ENCODE measurements at places on chromosomes 3 and 15.

DNA sequence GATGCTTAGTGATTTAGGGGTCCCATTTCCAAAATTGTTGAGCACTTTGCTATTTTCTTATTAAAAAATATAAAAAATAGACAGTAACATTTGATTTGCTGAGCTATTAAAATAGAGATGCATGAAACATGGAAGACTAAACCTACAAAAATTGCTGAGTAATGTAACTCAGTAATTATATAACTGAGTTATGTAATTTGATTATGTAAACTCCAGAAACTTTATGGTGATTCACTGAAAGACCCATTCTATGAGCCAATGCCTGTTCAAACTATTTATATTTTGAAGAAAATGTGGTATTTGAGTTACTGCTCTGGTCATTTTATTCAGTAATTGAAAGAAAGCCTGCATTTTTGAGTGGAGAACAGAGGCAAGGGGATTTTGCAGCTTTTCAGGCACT, 1221.5 kb upstream of the ALCAM start:
- DNase-seq: no peak

DNA sequence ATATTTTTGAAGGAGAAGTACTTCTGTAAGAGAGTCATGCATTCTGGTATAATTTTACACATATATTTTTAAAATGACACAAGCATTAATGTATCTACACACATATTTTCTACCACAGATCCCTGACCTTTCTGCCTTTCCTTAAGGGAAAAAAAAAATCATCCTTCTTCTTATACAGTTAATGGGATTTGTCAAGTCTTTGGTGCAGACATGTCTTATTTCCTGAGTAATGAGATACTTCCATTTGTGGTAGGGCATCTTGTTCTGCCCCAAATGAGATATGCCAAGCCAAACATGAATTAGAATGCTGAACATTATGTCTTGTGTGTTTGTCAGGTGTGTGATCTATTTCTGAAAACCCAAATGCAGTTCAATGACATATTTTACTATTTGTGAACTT, 329.9 kb downstream of the RBMS3 start:
- no peak for DNase-seq

DNA sequence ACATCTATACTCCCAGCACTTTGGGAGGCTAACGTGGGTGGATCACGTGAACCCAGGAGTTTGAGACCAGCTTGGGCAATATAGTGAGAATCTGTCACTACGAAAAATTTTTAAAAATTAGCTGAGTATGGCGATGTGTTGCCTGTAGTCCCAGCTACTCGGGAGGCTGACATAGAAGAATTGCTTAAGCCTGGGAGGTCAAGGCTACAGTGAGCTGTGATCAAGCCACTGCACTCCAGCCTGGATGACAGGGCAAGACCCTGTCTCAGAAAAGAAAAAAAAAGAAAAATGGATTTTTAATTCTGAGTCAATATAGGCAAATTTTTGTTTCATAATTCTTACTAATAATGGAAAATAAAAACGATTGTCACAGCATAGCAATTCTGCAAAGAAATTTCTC, 13.3 kb downstream of the C3orf49 start:
- DNase-seq: no peak

DNA sequence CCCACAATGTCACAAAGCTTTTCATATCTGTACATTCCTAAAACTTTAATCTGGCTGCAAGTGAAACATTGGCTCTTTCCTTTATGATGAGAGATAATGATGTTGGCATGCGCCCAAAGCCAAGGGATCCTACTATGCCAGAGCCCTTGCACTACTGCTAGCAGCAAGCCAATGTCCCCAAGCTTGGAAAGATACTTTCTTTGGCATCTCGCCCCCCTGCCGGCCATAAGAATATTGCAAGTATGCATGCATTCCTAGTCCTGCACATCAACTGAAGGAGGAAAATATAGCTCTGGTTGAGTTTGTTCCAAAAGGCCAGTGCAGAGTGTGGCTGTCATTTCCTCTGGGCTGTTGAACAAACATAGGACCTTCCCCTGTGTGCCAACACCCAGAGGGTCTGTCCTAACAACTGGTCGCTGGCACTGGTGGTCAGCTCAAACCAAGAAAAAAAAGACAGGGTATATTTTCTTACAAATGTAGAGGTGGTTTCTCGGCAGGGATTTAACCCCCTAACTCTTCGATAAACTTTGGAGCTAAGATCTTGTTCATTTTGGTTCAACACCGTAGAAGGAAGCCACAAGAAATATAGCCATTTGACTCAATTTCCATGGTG, 120.9 kb upstream of the ZBED2 start:
- peak; percentile 50 for DNase-seq

DNA sequence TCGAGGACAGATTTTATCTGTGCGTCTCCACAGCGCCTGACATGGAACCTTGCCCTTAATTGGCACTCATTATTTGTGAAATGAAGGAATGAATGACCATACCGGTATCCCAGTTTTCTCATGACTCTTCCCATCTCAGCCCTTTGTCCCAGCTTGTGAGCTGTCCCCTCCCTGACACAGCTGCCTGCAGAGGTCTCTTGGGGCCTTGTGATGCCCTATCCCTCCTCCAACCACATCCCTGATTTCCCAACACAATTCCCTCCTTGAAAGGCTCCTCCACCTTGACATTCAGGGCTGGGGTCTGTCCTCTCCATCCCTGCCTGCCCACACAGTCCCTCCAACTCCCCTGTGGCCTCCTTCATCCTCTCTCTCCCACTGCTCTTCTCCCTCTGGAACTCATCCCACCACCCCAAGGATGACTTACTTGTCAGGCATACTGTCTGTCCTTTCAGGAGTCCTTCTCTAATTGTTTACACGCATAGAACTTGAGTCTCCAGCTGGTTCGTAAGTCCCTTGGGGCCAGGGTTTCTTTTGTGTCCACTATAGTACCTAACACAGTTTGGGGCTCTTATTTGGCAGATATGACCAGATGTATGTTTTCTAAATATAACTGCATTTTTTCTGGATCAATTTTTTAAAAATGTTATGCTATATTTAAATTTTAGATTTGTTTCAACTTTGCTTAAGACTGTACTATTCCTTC, 35.6 kb upstream of the FILIP1L start:
- DNase-seq: no peak

DNA sequence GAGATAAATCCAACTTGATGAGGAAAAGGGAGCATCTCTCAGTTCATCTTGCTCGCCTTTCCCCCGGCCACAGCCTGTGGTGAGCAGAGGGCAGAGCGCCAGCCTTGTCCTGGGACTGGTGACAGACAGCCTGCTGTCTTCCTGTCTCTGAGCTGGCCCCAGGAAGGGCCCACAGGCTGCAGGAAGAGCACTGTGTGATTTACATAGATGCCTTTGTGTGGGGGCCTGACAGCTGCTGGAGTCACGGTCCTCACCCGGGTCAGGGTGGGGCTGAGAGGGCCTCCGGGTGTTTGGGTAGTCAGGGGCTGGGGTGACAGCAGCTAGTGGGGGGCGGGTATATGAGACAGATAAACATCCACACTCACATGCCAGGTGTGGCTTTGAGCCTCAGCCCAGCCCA, 29.3 kb downstream of the PLA2G4D start:
- DNase-seq: no peak

- DNase-seq: no peak
These were observed 54.2 kb upstream of the CMTM8 start for GRCh38 chr3:32184187-32184730.

GRCh38 chr3:38114052-38114874, 22.7 kb downstream of the ACAA1 start:
- no peak for DNase-seq

- no peak for DNase-seq
These were observed 162.0 kb upstream of the STT3B start for GRCh38 chr3:31370681-31371080.

- DNase-seq: no peak
These were observed 1.9 kb downstream of the DMXL2 start for GRCh38 chr15:51620641-51621040.

DNA sequence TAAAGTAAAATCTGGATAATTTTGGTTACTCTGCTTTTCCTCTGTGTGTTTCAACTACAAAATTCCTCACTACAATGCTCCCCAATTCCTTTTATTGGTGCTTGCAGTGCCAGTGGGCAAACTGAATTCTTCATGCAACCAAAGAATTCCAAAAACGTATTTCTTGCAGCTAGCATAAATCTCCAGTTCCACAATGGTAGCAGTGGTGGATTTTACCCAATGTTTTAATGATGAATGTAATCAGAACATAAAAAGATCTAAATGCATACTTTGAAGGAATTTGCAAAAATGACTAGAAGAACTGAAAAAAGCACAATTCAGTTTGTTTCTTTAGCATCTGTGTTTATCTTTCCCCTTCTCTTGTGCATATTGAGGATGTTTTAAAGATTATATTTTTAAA, 359.6 kb upstream of the TPRG1 start:
- DNase-seq: no peak

GRCh38 chr3:72560846-72561675, 287.2 kb downstream of the SHQ1 start:
- no peak for DNase-seq

GRCh38 chr3:170171563-170171962, 10.0 kb downstream of the PHC3 start:
- DNase-seq: no peak

- DNase-seq: no peak
These were observed 20.1 kb downstream of the FAM3D start for GRCh38 chr3:58646503-58646902.

DNA sequence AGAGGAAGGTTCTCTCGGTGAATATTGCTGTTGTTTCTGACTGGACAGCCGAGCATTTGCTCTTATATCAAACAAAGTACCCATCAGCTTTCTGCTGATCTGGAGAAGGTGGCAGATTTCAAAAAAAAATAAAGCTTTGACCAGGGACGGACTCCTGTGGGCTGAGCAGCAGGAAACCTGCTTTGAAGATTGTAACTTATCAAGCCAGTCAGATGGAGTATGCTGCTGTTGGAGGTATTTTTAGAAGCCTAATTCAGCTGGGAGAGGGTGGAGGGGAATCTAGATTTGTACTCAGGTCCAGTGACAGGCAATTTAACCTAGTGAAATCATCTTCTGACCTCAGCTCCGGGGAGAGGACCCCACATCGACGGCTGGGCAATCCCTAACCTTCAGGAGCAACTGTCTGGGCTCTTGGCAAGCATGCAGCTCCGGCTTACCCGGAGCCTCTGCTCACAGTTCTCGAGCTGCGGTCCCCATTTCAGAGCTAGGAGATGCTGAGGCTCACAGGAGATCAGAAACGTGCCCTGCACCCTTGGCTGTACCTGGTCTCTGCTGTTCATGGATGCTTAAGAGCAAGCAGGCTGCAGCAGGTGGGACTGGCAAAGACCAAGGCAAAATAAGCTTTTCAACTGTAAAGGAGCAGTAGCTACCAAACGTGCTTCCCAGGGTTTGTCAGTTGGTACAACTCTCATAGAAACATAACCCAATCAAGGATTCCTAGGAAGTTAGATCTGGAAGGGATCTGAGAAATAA, 89.3 kb upstream of the ST8SIA2 start:
- no peak for DNase-seq

DNA sequence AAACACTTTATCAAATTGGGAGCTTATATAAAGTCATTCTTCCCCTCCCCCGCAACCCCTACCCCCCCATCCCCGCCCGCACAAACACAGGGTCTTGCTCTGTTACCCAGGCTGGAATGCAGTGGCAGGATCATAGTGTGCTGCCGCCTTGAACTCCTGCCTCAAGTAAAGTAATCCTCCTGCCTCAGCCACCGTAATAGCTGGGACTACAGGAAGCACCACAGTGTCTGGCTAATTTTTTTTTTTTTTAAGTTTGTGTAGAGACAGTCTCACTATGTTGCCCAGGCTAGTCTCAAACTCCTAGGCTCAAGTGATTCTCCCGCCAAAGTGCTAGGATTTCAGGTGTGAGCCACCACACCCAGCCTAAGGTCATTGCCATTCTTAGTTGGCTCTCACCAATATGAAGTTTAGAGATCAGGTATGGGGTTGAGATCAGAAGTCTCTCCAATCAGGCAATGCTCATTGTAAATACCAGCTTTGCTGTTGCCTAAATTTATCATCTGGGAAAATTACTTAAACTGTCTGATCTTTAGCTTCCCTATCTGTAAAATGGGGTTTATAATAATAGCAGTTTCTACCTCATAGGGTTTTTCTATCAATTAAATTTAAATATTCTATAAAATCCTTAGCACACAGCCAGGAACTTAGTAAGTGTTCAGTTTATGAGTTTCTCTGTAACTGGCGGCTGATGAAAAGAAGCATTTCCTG, 60.3 kb downstream of the TGFBR2 start:
- no peak for DNase-seq

- peak; percentile 55 for DNase-seq
These were observed 58.9 kb downstream of the CMTM8 start for GRCh38 chr3:32297366-32297765.

GRCh38 chr15:41798607-41799487, 24.6 kb downstream of the MAPKBP1 start:
- no peak for DNase-seq

DNA sequence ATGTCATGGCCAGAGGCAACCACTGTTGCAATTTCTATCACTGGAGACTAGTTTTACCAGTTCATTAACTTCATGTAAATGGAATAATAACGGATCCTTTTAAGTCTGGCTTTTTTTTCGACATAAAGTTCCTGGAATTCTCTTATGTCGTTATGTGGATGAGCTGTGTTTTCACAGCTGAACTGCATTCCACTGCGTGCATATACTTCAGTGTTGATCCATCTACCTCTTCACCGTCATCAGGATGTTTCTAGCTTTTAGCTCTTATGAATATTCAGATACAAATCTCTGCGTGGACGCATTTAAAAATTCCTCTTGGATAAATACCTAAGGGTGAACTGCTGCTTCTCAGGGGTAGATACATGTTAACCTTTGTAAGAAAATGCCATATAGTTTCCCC, 15.6 kb upstream of the CYFIP1 start:
- DNase-seq: no peak

DNA sequence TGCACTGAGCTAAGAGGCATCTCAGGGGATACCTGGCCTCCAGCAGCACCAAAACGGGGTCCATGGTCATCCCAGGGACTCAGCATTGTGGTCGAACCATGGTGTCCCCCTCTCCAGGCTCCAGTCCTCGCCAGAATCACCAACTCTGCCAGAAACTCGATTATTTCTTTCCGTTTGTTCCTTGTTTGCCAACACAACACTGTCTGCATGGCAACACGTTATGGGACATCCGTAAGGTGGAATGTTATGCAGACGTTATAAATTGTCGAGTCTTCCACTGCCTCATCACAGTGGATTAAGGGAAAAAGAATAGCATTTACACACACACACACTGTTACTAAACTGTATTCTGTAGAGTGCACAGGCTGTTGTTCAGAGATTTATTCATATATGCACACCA, 52.5 kb upstream of the RPL32 start:
- no peak for DNase-seq

GRCh38 chr3:102176333-102177050, 258.3 kb upstream of the ZPLD1 start:
- DNase-seq: no peak

Data from activated CD4-positive, alpha-beta T cell treated with anti-CD3 and anti-CD28 coated beads for 4 hours (primary cell).